Stimulated activated CD8-positive, alpha-beta memory T cell treated with anti-CD3 and anti-CD28 coated beads, Interleukin-4, amount 100 ng/mL, for 1 hour (primary cell): ENCODE measurements at places on chromosomes 2 and 18.
A peak's percentile ranks its signal among the peaks of the same experiment; 100 is the strongest.

- DNase-seq, result no peak
These were observed 694.7 kb downstream of the ARHGAP15 start for GRCh38 chr2:143823876-143824275.

DNA sequence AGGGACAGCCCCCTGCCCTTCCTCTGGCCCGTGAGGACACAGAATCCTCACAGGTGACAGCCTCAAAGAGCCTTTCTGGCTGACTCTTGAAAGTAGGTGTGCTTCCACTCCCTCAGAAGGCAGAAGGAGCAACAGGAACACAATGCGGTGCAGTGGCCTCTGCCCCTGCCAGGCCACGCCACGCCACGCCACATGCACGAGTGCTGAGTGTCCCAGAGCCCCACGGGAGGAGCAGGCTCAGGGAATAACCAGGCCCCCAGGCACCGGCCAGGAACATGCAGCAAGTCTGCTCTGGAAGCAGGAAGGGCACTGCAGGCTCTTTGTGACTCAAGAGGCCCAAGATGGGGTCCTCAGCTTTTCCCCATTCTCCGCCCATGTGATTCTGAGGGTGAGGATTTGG lies 18.1 kb upstream of the CCDC74B start:
- DNase-seq, result no peak

DNA sequence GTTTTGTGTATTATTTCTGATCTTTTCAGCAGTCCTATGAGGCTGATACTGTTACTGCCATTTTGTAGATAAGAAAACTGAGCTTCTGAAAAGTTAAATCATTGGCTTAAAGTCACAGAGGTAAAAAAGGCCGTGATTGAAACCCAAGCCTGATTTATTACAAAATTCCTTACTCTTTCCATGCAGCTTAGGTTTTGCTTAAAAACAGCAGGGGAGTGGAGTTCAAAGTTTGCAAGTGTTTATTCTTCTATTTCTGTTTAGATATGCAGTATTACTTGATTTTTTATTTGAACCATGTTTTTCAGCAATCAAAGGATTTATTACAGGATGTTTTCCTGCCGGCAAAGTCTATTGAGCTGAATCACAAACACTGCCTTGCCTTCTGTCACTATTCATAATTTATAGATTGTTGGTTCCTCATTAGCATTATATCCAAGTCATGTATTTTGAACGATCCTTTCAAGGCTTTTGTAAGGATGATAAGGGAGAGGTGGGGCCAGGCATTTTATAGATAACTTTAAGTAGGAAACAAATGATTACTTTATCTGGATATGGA lies 31.9 kb upstream of the MSTN start:
- DNase-seq, result no peak

- no peak for DNase-seq
These were observed 36.6 kb downstream of the TMEM177 start for GRCh38 chr2:119715409-119716283.

DNA sequence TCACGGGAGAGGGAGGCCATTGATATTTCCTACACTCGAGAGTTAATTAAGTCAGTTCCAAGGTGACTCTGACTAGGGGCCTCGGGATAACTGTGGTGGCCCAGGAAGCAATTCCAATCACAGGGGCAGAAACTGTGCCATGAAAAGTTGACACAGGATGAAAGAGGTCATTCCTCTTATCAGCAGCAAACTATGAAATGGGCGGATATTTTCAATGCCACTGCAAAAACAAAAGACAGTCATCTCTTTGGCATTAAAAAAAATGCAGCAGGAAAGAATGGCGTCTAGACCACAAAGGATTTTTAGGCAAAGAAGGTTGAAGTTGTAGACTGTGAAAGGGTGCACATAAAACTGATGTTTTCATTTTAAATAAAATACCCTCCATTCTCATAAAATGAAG lies 50.0 kb downstream of the TGIF1 start:
- DNase-seq, result no peak

DNA sequence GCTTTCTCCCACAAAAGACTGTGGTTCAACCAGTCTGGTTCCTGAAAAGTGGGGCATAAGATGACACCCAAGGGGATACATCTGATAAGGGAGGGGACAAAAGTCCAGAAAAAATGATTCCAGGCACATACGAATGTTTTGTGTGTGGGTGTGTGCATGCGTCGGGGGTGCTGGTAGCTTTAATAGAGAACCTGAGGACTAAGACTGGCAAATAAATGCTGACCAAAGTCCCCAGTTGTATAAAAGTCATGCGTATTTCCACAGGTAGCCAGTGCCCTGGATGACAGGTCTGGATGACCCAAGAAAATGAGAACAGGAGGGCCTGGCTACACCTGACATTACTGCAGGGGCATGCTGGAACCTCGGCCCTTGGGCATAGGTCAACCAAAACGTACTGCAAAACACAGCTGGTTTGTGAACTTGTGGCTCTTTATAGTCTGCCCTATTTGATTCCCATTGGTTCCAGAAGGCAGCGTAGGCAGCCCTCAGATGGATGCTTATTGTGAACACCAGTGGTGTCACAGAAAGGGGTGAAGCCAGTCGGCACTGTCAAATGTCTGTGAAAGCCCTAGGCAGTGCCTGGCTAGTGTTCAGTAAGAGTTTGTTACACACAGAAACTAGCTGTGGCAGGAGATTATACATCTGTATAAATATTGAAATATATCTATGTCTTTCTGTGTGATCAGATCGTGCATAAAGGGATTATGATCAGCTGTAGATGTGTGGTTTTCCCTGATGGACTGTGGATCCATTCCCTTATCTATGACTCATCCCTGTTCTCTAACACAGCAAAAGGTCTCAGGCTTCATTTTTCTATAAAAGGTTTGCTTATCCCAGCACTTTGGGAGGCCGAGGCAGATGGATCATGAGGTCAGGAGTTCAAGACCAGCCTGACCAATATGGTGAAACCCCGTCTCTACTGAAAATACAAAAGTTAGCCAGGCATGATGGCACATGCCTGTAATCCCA lies 58.3 kb downstream of the INSIG2 start:
- no peak for DNase-seq

GRCh38 chr2:226310146-226310545 lies 489.5 kb downstream of the IRS1 start:
- DNase-seq, result no peak

- DNase-seq, result peak; percentile 46
These were observed 1.5 kb upstream of the IRS1 start for GRCh38 chr2:226800941-226801784.

DNA sequence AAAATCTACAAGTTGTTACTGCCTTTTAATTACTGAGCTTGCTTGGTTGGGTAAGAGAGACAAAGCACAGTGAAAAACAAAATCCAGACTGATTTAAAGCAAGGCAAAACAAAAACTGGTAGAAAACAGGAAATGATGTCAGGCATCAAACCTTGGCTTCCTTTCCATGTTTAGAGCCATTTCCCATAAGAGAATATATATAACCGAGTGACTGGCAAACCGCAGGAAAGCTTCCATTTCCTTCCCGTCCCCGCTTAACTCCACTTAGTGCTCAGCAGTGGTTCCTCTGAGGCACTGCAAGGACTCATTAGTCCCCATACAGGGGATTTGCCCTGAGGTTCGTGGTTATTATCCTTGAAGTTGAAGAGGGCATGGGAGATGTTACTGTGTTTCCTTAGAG lies 446.3 kb downstream of the LPIN1 start:
- no peak for DNase-seq

- DNase-seq, result no peak
These were observed 360.5 kb upstream of the PIK3C3 start for GRCh38 chr18:41594582-41594981.

DNA sequence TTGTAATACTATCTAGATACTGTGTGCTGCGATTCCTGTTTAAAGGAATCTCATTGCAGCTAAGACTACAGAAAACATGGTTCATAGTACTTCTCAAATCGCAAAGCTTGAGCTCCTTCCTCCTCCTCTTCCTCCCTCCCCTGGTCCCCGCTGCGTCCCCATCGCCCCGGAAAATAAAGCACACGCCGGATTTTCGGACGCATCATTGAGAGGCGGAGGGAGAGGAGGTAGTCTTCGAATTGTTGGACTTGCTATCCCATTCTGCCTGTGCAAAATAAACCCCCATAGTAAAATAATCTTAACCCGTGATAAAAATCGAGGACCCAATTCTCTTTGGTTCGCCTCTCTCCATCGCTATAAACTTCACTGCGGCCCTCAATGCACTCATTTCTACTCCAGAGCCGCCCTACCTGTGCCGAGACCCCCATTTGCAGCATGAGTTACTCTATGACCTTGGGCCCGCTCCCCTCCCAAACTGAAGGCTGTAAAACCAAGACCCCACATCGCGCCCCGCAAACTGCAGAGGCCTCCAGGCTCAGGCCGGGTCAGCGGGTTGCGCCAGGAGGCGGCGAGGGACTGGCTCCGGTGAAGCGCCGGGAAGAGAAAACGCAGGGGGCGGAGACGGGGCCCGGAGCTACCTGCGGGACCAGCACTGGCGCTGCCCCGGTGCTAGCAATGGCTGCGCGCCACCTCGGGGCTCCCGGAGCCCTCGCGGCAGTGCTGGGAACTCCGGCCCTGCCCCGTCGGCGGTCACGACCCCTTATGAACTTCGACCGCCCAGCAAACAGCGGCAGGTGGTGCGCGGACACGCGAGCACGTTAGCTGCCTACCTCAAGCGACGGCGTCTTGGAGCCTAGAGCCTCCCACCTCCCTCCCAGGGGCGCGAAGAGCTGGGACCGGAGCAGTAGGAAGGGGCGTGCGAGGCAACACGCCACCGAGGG lies 649 bp downstream of the ESCO1 start:
- DNase-seq, result peak; percentile 35
